ENCODE measurements at places on chromosomes 6 and 20. TPM values are rescaled to one million over a fixed set of nuclear protein-coding genes. Genes with fewer than 3 reads are reported as not detected.

DNA sequence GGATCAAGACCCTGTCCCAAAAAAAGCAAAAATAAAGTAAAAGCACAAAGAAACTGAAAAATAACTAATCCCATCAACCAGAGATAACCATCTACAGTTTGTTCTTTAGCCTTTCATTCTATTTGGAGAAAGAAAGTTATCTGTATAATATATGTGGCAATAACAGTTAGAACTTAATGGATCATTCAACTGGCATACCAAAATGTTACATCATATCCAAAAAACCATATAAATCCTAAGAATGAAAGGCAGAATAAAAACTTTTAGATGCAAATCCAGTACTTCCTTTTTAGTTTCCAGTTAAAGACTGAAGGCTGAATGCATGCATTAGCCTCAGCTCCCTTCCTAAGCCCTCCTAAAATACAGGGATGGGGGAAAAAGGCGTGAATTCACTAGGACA lies 25.2 kb downstream of the ILRUN start:
- no peak for DNase-seq

DNA sequence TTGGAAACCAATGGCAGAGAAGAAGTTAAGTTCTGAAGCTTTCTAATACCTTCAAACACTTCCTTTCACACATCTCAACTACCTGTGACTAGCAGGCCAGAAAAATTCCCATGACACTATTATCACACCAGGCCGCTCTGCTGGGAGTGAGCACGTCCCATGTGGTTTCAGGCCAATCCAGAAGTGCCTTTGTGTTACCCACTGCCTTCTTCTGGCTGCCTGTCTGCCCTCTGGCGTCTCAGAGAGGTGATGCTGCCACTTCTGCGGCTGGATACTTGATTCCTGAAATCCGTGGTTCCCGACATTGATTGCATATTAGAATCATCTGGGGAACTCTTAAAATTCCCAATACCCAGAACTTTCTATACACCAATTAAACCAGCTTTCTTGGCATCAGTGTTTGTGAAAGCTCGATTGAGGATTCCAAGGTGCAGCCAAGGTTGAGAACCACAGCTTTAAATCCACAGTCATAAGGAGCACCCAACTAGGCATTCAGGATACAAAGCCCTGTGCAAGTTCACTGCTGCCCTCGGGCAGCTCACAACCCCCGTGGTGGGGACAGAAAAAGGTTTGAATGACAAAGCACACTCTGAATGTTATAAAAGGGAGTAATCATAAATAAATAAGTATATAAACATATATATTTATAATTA lies 65.6 kb downstream of the STMND1 start:
- DNase-seq, result no peak

GRCh38 chr20:11957911-11958310 lies 40.2 kb downstream of the BTBD3 start:
- no peak for DNase-seq

DNA sequence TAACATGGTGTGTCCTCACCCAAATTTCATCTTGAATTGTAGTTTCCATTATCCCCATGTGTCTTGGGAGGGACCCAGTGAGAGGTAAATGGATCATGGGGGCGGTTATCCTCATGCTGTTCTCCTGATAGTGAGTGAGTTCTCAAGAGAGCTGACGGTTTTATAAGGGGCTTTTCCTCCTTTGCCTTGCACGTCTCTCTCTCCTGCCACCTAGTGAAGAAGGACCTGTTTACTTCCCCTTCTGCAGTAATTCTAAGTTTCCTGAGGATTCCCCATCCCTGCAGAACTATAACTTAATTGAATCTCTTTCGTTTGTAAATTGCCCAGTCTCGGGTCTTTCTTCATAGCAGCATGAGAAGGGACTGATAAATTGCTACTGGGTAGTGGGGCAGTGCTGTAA lies 789.3 kb downstream of the FRK start:
- DNase-seq, result no peak

DNA sequence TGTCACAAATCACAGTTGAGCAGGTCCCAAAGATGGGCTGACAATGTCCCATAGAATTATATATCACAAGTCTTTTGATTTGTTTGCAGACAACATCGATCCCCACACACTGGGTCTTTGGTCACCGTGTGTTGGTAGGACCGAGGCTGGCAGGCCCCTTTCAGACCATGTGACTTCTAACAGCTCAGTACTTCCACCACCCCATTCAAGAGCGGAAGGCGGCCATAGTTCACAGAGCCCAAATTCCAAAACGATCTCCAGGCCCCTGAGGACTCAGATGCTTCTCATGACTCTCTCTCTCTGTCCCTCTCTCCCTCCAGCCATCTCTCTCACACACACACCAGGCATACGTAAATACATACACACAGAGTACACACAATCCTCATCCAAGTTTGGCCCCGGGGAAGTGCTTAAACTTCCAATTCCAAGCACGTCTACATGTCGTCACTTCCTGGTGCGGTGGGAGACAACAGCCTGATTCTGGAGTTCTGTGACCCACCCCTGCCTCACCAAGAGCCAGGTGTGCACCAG lies 155.9 kb upstream of the INSM1 start:
- no peak for DNase-seq

DNA sequence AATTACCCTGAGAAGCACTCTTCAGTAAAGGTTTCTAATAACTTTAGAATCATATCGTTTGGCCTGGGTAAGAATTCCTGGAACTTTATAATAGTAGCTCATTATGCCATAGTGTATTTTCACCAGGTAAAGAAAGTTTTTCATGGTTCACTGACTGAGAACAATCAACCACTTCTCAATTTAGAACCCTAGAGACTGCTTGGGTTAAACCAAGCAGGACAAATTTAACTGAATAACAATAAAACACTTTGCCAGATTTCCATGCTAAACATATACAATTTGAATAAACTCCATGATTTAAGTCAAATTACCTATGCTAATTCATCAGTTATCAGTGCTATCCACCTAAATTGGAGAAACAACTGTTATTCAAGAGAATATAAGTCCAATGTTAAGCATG lies 99.4 kb downstream of the PLG start:
- no peak for DNase-seq

GRCh38 chr6:130783416-130784107 lies 43.6 kb upstream of the SMLR1 start:
- DNase-seq, result no peak

DNA sequence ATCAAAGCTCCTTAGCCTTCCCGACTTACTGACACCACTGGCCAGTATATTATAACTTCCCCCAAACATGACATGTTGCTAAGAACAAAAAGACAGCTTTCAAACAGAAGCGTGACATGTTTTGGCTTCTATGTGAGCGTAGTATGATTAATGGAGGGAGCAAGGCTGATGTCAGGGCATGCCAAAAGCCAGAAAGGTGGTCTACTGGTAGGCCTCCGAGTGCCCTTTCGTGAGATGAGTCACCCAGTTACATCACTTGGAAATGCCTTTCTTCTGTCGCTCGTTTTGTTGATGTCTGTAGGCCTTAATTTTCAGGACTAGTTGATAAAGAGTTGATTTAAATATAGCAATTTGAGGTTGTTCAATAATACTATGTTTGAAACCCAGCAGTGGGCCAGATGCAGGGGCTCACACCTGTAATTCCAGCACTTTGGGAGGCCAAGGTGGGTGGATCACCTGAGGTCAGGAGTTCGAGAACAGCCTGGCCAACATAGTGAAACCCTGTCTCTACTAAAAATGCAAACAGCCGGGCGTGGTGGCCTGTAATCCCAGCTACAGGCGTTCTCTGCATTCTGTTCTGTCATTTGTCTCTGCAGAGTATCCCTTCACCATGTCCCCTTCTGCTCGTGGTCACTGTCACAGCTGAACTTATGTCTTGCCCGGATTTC lies 53.3 kb downstream of the CNKSR3 start:
- DNase-seq, result no peak

GRCh38 chr6:14711056-14711703 lies 534.7 kb upstream of the JARID2 start:
- DNase-seq, result peak; percentile 76

DNA sequence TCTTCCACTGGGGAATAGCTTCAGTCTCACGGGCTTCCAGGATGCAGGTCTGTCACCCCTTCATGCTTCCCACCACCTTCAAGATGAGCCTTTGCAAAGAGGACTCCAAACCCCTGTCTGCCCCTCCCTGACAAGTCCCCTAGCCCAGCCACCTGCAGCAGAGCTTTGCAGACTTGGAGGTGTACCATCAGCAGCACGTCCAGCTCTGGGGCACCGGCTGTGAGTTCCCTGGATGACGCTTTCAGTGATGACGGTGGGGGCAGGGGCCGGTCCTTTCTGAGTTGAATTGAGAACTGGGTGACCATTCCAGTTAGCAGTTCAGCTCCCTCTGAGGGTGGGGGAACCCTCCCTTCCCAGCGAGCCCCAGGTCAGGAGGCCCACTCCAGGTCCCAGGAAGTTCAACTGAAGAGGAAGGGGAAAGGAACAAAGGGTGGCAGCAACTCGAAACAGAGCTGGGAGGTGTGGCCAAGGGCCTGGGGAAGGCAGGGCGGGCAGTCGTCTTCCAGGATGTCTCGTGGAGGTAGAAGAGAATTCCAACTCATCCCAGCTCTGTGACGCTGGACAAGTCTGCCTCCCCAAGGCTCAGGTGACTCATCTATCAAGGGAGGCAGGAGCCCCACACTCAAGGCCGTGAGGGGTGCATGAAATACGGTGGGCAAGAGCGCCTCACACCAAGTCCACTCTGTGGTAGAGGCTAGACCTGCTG lies 86.0 kb downstream of the PTPN1 start:
- DNase-seq, result no peak

- no peak for DNase-seq
These were observed 16.3 kb upstream of the HM13 start for GRCh38 chr20:31497838-31498540.

DNA sequence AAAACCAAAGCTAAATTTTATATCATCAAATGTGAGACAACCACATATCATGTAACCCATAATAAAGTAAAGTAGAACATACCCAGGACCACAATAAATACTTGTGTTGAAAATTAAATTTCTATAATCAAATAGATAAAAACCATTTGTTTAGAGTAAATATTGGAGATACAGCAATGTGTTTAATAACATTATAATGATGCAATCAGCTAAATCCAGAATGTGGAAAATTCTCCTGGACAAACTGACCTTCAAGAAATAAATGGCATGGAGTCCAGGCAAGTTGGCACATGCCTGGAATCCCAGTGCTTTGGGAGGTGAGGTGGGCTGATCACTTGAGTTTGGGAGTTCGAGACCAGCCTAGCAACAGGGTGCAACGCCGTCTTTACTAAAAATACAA lies 84.0 kb downstream of the GPX5 start:
- no peak for DNase-seq

The GSTA3 gene
- total RNA-seq, result not detected

The C4A gene
- total RNA-seq, result 27.1 TPM

The MRPL14 gene
- 51.1 TPM for total RNA-seq

The SERINC3 gene
- 24.8 TPM for total RNA-seq

The C6orf52 gene
- not detected for total RNA-seq

The BPIFB1 gene
- total RNA-seq, result not detected

The RBPJL gene
- not detected for total RNA-seq

All from Peyer's patch (tissue), 4 donors.